AG04449 (cell line): ENCODE measurements at places on chromosomes 2 and 18.
A peak's percentile ranks its signal among the peaks of the same experiment; 100 is the strongest.

GRCh38 chr18:493986-494983, 6.2 kb downstream of the COLEC12 start:
- DNase-seq = peak; percentile 56

GRCh38 chr2:196238836-196239380, 67.5 kb upstream of the STK17B start:
- DNase-seq = no peak

DNA sequence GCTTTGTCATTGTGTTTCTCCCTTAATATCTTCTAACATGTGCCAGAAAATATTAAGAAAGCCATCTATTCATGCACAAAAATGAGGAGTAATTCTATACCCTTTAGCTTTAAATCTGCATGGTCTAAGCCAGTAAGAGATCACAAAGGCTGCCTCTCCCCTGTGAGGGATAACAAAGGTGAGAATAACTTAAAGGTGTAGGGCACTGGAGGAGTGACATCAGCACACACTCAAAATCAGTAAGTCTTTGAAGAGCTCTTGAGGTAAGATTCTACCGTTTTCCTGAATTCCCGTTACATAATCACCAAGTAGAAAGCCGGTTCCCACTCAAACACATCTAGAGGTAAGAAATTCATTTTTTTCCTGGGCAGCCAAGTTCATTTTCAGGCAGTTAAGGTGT, 123.9 kb upstream of the SULT1C3 start:
- DNase-seq = no peak

DNA sequence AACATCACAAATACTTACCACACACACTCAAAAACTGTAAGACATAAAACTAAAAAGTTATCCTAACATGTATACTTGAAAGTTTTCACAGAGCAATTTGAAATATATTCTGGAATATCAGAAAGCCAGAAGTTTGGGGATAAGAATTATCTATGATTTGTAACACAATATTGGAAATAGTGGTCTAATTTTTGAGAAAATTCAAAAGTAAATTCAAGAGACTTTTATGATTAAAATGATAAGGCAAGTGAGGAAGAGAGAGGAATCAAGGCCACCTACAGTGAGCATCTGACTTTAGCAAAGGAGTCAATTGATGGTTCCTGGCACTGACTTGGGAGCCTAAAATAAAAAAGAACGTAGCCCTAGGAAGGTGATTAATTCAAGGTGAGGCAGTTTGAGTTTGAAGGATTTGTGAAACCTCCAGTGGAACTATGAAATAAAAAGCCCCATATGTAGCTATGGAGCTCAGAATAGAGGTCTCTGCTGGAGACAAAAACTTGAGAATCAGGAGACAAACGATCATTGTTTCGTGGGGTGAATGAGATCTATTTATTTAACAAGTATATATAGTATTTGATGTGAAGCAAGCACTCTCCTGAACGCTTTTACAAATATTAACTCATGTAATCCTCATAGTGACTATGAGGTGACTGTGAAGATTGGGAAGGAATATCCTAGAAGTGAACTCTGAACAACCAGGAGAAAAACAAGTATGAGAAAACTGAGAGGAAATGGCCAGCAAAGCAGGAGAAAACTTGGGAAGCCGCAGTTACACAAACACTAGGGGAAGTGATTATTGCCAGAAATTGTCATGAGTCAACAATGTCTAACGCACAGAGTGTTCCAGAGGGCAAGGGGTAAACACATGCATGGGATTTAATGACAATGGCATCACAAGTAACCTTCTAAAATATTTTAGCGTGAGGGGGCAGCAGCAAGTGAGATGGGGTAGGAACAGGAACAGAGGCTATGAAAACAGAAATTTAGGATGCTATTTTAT, 12.8 kb downstream of the TFPI start:
- peak; percentile 89 for DNase-seq
